ENCODE measurements at places on chromosomes 4 and X. TPM values are rescaled to one million over a fixed set of nuclear protein-coding genes. Genes with fewer than 3 reads are reported as not detected.

Gene SSX2
- not detected for total RNA-seq

Gene PHF8
- 20.0 TPM for total RNA-seq

Gene PAGE2
- not detected for total RNA-seq

Gene SLC38A5
- total RNA-seq: 24.7 TPM

DNA sequence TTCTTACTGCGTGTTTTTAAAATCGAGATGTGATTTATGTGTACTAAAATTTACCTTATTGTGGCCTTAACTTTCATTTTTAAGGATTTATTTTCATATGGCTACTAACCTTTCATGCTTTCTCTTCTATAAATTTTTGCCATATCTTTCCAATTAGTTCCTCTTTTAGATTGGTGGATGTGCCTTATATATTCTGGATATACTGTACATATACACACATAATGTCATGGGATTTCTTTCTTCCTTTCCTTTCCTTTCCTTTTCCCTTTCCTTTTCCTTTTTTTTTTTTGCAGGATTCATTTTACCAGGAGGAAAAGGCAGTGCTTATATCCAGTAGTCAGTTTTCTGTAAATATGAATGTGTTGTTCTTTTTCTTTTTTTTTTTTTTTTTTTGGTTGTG is 37.2 kb downstream of the FHIP1A start:
- no peak for DNase-seq

- DNase-seq: no peak
These were observed 123.2 kb downstream of the TRIML1 start for GRCh38 chr4:188262464-188262863.

DNA sequence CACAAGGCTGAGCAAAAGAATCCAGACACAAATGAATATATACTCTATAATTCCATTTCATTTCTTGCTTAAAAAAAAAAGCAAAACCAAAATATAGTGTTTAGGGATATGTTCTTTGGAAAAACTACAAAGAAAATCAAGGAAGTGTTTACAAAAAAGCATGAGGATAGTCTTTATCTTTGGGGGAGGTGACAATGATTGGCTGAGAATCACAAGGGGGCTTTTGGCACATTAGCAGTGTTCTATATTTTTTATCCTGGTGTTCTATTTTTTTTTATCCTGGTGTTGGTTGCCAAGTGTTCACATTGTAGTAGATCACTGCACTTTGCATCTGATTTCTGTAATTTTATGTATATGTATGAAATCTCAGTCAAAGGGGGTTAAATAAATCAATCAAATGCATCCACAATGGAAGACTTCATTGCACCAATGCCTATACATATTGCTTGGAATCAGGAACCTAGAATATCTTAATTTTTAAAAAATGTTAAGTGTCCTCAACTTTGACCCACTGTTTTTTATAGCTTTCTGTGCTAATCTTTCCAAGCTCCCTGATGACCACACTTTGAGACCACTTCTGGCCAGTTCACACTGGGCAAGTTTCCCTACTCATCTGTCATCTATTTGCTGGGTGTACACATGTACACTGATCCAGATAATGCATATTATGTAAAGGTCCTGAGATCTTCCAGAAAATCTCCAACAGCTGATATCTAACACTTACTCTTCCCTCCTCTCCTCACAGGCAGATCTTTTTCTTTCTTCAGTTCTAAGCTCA is 3.7 kb downstream of the TBC1D9 start:
- DNase-seq: no peak

GRCh38 chrX:40140706-40141499 is 43.1 kb upstream of the BCOR start:
- no peak for DNase-seq

DNA sequence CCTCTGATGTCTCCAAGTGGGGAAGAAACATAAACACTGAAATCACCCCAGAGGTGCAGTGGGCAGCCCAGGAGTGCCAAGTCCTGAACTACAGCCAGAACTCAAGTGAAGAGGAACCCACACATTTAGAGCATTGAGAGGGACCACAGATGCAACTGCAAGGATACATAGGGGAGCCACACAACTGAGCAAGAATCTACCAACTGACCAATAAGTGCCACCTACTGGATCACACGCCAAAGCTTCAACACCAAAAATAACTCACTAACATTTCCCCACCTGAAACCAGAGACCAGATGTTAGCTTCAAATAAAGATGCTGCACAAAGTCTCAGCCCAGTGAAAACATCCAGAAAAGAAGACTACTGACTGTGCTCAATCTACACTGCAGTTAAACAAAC is 276.7 kb upstream of the GRIA3 start:
- no peak for DNase-seq
